ENCODE measurements at places on chromosomes 11 and 22.

- no peak for DNase-seq
These were observed 114.2 kb downstream of the CCDC34 start for GRCh38 chr11:27248576-27249509.

DNA sequence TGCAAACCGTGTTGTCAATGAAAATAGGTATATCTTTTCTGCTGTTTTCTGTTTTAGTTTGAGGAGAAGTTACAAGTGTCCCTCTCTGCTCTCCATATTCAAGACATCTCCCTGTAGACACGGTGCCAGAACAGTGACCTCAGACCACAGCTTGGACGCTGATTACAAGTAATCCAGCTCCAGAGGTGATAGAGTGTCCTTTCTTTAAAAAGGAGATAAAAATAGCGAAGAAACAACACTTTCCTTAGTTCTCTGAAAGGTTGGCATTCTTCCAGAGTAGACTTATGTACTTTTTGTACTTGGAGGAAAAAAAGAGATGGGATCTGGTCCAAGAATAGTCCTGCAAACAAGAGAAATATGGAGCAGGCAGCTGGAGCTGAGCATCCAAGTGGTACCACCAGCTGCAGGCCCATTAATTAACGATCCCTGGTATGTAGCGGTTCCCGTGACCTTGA lies 43.0 kb upstream of the WT1 start:
- DNase-seq = no peak

DNA sequence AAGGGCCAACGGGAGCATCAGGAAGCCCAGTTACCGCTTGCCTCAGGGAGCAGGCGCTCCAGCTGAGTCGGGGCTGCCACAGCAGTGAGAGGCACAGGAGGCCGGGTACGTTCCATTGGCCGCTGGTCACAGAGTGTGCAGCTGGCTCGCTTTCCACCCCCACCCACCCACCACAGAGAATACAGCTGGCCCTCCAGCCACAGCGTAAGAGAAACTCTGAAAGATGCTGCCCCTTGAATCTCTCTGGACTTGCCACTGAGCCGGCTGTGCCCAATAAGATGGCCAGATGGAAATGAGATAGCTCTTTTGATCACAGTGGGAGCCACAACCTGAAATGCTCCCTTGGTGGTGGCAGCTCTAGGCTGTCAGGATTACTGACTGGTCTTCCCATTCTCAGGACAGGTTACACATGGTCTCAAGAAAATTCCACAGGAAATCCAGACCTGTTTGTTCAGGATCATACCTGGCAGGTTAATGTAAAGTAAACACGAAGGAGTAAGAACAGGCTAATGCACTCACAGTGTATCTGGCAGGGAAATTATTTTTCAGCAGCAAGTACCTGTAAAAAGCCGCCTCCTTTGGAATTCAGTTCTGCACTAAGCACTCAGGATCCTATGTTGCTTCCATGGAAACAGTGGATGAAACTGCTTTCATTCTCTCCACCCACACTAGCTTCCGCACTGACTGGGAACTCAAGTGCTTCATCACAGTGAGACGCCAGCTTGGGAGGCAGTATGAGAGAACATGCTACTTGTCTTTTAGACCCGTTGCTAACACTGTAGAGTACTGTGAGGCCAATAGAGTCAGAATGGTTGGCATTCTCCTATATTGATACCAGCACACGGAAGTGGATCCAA lies 16.5 kb downstream of the SIAE start:
- DNase-seq = no peak

DNA sequence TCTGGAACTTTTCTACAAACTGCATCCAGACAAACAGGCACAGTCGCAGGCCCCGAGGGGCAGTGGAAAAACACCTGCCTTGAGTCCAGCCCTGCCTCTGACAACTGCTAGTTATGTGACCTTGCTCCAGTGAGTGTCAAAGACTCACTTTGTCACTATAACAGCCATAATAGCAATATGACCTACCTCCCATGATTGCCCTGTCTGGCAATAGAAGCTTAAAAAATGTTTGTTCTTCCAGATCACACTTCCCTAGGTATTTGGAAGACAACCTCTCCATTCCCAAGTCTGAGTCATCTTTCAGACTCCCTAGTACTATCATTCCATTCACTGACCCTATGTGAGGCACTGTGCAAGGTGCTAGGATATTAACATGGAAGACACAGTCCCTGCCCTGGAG lies 74.5 kb downstream of the RPL27A start:
- no peak for DNase-seq

DNA sequence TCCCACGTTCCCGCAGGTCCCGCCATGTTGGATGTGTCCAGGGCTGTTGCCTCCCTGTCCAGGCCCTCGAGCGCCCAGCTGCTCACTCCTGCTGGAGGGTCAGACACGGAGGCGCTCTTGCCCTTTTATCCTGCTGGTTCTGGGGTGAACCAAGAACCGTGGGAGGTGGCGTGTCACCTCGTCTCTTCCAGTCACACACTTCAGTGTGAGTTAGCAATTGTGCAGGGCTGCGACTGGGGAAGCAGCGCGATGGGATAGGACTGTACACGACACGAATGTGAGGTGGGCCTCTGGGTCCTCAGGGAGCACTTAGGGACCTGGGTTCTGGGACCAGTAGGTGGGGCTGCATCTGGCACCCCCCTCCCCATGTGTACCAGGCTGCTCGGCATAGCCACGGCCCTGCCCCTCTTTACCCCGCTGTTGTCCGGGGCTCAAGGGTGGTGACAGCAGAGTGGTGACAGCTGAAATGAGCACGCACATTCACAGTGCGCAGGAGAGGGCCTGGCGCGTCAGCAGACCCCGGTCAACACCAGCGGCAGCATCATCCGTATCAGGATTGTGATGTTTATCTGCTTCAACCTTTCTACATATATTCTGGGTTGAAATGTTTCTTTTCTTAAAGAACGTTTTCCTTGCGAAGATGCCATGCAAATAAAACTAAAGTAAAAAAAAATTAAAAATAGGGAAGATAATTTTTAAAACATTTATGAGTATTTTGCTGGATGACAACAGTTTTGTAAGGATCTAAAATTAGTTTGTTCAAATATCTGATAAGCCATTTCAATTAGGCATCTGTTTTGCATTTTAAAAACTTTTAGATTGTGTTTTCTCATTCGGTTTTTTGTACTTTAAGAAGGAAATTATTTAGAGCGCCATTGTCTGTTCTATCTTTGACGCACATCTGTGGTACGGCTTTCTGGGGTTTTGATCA lies 210.7 kb downstream of the TBC1D22A start:
- DNase-seq = no peak

- no peak for DNase-seq
These were observed 1115.6 kb upstream of the CNTN5 start for GRCh38 chr11:97905101-97905500.

- DNase-seq = no peak
These were observed 147.9 kb upstream of the PLET1 start for GRCh38 chr11:112408517-112408916.

DNA sequence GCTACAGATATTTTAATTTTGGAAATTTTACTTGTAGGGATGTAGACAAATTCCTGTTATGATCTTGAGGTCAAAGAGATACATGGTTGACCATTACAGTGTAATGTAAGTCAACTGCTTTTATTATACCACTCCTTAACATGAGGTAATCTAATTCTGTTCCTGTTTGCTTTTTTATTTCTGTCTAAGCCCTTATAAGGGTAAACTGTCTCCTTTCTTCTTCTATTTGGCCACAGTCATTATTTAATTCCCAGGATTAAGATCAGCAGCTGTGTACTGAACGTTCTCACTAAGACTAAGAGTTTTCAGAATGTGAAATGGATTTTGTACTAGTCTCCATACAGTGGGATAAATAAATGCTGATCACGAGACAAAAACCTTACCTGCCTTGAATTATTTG lies 32.8 kb downstream of the C2CD3 start:
- no peak for DNase-seq

GRCh38 chr11:123323568-123323967 lies 106.5 kb upstream of the GRAMD1B start:
- no peak for DNase-seq

DNA sequence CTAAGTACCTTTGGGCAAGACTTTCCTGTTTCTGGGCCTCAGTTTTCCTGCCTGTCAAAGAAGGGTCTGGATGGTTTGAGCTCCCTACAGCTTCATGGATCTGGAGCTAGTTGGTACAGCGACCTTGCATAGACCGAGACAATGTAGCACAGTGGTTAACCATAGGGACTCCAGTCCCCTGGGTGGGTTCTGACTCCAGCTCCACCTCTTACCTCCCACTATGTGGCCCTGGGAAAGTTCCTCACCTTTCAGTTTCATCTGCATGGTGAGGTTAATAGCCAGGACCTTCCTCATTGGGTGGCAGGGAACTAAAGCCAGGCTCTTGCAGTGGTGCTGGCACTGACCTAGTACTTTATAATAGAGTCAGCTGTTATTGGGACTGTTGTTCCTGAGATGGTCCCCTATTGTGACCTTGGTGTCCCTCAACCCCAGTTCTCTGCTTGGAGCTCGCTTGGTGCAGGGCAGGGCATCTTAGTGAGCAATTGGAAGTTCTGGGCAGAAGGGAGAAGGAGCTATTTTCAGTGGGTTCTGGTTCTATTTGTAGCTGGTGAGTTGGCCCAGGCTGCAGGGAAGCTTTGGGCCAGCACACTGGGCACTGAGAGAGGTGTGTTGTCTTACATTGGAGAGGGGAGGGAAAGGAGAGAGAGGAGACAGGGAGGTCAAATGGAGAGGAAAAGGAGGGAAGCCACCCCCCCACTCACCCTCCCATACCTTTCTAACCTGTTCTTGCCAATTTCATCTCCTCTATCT lies 10.7 kb upstream of the MTMR3 start:
- DNase-seq = no peak

GRCh38 chr11:11814614-11815452 lies 26.9 kb upstream of the USP47 start:
- no peak for DNase-seq

DNA sequence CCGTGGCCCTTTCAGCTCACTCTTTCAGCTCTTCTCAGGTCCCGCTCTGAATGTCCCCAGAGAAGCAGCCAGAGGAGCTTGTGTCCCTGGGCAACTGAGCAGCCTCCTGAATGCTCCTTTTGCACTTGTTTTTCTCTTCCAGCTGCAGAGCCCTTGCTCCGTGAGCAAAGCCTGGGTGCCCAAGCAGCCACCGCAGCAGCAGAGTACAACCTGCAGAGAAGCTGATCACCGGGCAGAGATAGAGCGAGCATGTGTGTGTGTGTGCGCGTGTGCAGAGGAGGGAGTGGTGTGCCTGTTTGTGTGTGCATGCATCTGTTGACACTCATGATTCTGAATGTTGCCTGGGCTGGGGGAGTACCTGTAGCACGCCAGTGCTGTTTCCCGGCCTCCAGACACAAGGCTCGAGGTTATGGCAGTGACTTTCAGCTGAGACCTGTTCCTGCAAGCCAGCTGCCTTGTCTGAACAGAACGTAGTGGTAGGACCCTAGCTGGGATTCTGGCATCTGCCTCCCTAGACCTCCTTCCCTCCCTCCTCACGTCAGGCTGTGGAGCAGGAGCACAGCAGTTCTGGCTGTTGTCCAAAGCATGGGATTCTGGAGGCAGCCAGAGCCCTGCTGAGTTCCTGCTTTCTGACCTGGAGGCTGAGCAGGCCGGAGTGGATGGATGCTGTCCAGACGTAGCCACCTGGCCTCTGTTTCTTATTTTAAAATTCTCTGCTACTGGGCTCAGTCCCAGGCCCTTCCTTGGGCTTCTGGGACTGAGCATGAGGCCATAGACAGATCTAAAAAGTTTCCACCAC lies 4.5 kb upstream of the MAPK8IP1 start:
- DNase-seq = no peak

DNA sequence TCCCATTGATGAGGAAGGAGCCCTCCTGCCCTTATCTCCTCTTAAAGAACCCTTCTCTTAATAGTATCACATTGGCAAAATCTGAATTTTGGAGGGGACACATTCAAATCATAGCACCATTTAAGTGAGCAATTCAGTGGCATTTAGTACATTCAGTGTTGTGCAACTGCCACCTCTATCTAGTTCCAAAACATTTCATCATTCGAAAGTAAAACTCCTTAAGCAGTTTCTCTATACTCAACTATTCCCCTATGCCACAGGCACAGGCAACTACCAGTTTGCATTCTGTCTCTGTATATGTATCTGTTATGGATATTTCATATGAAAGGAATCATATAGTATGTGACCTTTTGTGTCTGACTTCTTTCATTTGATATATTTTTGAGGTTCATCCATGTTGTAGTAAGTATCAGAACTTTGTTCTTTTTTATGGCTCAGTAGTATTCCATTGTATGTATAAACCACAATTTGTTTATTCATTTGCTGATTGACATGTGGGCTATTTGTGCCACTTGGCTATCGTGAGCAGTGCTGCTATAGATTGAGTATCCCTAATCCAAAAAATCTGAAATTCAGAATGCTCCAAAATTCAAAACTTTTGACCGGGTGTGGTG lies 22.9 kb downstream of the FAR1 start:
- DNase-seq = no peak

- no peak for DNase-seq
These were observed 51.0 kb upstream of the IGLL5 start for GRCh38 chr22:22836635-22837034.

GRCh38 chr11:62715150-62716130 lies 8.0 kb downstream of the GNG3 start:
- no peak for DNase-seq

DNA sequence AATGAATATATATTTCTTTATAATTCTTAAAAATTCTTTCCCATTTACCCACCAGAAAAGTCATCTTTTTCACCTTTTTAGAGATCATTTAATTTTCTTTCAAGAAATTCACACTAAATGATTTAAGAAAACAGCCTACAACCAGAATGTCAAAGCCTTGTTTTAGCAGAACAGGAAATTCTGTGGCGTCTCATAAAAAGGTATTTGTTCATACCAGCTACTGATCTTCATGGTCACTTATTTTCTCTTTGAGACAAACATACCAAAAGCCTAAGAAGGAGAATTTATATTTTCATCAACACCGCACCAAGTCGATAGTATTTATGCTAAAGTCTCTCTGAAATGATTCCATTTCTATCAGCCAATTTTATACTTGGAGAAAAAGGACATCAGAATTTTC lies 105.3 kb downstream of the ETS1 start:
- no peak for DNase-seq

GRCh38 chr11:132125988-132126871 lies 755.8 kb downstream of the NTM start:
- DNase-seq = no peak

- no peak for DNase-seq
These were observed 45.3 kb downstream of the DHCR7 start for GRCh38 chr11:71402878-71403277.

DNA sequence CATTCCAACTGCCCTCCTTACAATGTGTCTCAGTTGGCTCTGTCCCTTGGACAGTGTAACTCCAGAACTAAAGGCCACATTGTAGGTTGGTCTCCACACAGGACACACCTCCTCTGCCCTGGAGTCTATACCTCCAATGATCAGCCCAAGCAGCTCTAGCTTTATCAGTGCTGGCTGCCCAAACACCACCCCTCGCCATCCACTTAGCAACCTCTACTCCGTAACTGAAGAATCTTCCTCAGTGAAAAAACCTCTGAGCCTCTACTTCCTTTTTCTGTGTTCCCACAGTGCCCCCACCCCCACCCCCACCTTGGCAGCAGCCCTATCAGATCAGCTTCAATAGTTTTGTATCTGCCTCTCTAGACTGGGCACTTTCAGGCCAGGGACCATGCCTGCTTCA lies 33.4 kb downstream of the SERPINH1 start:
- no peak for DNase-seq
